ENCODE measurements at places on chromosomes 1 and 21.

DNA sequence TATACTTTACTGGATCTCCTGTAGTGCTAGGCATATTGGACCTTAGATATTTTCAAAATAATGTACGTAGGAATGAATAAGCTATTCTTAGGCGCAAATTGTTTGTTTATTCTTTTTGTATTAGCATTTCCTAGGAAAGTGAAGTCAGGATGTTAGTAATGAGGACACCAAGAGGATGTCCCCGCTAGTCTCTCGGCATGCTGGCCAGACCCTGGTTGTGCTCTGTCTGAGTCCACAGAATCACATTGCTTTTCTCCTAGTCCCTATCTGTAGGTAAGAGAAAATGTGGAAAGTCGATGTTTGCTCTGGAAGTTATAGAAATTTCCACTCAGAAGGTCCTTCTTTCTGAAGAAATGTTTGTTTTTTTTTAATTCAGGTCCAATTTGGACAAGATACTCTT lies 31.1 kb downstream of the DNM3 start:
- no peak for DNase-seq

DNA sequence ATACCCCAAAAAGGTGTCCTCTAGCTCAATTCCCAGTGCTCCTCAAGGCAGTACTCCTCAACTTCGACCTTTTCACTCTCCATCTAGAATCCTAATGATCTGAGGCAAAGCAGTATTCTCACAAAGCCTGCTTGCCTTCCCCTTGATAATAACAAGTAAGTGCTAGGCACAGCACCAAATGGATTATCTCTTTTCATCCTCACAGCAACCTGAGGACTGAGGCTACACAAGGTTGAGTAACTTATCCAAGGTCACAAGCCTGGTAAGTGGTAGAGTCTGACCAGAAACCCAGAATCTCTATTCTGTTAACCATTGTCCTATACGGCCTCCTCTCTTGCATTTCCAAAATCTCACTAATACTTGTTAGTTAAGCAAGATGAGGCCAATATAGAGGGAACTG lies 5.1 kb downstream of the SYDE2 start:
- DNase-seq: no peak

DNA sequence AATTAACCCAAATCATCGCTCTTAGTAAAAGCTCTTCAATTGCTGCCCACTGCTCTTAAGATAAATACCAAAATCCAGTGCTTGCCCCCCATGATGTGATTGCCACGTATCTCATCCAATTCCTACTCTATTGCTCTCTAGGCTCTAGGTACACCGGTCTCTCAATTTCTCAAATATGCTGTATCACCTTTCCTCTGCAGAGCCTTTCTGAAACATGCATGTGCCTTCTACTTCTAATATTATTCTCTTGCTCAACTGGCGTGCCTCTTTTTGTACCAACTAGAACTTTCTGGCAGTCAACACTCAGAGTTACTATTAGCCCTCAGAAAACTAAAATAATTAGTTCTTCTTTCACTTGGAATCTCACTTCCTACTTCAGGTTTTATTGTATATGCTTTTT lies 111.7 kb upstream of the LBR start:
- DNase-seq: no peak

DNA sequence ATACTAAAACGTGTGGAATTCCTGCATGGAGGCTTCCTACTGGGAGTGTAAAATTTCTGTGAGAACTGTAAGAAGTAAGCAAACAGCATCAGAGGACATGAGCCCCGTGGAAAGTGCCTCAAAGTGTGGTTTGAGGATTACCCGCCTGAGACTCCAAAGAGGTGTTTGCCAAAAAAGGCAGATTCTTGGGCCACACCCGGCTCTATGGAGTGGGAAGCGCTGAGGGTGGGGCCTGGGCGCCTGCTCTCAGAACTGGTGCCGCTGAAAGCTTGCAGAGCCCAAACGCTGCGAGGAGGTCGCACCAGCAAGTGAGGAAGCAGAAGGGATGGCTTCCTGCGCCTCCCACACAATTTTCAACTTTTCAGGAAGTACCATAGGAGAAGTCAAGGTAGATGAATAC lies 43.0 kb upstream of the PSEN2 start:
- no peak for DNase-seq

DNA sequence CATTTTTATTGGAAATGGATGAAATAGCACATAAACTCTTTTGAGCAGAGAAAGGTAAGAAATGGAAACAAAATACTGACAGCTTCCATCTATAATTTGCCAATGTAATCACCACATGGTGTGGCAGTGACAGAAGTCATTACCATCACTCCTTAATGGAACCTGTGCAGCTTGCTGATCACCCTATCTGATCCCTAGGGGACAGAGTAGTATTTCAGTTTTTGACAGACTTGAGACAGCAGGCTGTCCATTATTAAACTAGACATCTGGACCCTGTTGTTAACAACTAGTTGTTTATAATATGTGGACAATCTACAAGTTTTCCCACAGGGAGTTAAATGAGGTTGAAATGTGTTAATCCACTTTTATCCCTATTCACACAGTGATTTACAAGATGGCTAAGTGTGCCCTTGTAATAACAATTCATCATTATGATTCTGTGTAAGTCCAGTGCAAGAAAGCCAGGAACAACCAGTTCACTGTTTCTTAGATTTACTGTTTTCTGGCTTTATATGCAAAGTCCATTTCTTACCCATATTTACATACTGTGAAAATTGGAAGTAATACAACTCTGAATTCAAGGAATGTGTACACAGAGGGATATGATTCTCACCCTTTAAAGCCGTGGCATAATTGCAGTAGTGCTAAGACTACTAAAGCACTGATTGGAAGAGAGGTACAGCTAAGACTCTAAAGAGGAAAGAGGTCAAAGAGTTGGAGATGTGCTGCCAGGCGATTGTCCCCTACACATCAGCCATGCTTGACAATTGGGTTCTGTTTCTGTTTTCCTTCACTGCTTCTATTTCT lies 9.1 kb downstream of the KCNT2 start:
- no peak for DNase-seq

GRCh38 chr1:53066891-53067738 lies 5.1 kb downstream of the PODN start:
- no peak for DNase-seq

DNA sequence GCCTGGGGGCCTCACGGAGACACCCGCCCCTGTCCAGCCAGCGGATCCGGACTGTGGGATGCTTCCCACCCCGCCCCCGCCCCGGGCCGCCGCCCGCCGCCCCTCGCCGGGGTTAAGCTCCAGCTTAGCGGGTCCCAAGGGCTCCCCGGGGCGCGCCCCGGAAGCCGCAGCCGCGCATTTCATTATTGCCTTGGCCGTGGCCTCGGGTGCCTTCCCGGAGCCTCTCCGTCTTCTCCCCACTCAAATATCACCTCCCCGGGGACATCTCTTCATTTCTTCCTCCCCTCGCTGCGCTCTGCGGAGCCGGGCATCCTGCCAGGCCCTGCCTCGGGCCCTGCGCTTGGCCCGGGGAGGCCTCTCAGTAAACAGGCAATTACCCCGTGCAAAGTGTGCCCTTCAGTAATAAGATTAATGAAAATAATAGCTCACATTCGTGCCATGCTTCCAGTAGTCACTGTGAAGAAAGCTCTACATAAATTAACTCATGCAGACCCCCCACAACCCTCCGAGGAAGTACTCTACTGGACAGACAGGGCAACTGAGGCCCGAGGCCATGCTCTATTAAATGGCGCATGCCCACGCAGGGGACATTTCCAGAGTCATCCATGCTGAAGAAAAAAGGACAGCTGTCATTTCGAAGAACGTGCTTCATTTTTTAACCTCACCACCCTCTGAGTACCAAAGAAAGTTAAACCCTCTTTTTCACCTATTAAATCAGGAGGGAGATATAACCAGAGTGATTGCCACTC lies 49.9 kb upstream of the LAPTM5 start:
- no peak for DNase-seq

DNA sequence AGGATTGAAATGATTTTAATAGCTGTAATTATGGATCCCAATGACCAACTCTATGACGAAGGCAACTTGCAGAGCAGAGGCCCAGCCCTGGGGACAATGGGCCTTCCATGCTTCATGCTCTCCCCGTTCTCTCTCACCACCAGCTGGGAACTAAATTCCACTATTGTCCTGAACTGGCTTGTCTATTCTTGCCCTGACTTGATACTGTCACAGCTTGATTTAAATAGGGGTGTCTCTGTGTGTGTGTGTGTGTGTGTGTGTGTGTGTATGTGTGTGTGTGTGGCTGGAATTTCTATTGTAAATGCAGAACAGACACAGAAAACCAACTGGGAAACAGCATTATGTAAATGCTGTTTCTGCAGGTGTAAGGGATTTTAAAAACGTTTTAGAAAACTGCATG lies 57.0 kb downstream of the SLC22A15 start:
- no peak for DNase-seq

- no peak for DNase-seq
Observed at GRCh38 chr1:178752891-178753290, 27.8 kb downstream of the RALGPS2 start.

DNA sequence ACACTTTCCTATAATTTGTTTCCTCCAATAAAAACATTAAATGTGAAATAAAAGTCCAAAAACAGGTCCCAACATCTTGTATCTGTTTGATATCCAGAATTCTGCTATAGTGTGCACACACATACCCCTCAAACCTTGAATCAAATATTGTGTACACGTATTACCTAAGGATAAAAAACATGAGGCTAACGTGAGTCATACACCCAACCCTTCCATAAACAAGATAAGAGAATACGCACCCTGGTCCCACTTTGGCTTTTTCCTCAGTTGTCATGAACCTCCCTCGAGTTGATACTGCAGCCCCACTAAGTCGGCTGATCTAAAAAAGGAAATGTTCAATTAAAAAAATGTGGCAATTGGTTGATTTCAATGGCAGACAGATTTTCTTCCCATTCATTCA lies 5.2 kb downstream of the KHDC4 start:
- DNase-seq: no peak

GRCh38 chr21:43644609-43645008 lies 14.7 kb downstream of the HSF2BP start:
- DNase-seq: no peak

DNA sequence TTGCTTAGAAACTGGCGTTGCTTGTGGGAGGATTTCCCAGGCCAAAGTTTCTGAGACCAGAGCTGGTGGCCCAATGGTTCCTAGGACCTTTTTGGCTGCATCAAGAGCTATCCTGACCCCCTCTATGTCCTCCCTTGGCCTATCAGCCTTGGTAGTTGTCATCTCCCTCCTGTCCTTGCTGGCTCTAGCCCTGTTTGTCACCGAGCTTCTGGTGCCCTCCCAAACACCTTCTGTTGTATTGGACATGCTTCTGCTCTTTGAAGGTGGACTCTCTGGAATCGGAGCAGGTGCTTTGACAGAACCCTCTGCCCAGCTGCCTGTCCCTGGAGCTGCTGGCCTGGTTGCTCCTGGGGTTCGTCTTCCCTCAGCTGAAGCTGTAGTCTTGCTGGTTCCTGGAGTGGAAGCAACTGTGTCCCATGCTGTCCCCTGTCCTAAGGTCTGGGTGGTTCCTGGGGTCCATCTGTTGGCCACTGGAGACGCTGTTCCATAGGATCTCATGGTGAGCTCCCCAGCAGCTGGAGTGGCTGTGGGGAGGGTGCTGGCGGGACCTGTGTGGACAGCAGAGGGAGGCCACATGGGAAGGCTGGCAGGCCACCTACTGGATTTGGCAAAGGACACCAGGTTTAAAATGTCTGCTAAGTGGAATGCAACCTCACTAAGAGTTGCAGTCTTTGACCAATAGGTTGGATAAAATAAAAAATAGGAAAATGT lies 9.4 kb downstream of the FCAMR start:
- no peak for DNase-seq

- DNase-seq: no peak
Observed at GRCh38 chr21:18164933-18165332, 79.7 kb upstream of the CHODL start.

GRCh38 chr1:84835169-84835568 lies 57.8 kb downstream of the LPAR3 start:
- DNase-seq: no peak

GRCh38 chr1:195915826-195916225 lies 692.4 kb downstream of the KCNT2 start:
- no peak for DNase-seq

GRCh38 chr1:220696863-220697231 lies 6.7 kb downstream of the C1orf115 start:
- no peak for DNase-seq

- DNase-seq: peak; percentile 20
Observed at GRCh38 chr1:92749024-92749634, 35.8 kb downstream of the EVI5 start.

DNA sequence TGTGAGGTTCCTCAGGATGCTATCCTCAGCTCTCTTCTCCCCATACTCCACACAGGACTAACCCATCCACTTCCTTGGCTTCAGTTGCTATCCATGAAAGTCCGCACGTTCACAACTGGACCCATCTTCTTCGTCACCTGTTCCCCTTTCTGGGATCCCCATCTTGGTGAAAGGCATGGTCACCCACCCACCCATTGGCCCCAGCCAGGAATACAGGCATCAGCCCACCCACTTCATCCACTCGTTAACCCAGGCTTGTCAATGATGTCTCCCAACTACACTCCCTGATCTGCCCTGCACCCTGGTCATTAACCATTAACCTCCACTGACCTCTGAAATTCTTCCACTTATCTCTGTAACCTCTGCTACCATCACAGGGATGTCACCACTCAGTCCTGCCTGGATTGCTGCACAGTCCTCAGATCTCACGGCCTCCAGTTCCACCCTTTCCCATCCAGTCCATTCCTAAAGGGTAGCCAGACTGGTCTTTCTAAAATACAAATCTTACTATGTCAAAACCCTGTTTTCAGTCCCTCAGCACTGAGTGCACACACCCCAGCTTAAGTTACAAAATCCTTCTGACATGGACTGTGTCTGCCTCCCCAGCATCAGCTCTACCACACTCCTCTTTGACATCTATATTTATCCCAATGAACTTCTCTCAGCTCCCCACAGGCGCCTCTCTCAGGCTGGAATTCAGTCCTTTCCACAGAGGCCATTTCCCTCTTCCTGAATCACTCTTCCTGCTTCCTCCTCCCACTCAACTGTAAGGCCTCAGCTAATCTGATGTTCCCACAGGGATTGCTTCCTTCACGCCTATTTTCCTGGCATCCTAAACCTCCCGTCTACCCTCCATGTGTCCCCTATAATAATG lies 10.4 kb downstream of the PGLYRP4 start:
- DNase-seq: no peak

DNA sequence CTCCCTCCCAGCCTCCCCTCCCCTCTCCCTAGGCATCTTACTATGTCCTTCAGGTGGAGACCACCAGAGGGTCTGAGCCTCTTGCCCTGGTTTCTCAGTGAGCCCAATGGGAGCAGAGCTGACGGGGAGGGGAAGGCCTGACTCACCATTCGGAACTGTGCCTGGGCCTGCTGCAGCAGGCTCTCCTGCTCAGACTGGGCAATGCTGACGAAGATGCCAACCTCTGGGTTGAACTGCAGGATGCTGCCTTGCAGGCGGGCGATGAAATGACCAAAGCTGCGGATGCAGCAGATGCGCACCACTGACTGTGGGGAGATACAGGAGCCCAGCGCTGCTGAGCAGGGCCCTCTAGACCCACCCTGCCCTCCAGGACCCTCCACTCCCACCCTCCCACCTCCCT lies 11.0 kb upstream of the PAQR6 start:
- no peak for DNase-seq

GRCh38 chr1:236133802-236134201 lies 8.5 kb upstream of the GPR137B start:
- no peak for DNase-seq
